ENCODE measurements at places on chromosomes 2 and 18.

GRCh38 chr2:149597668-149598326 lies 10.2 kb upstream of the MMADHC start:
- DNase-seq = peak; percentile 8

- no peak for DNase-seq
These were observed 20.5 kb upstream of the RPL37A start for GRCh38 chr2:216478151-216478550.

- DNase-seq = no peak
These were observed 825.2 kb downstream of the METTL4 start for GRCh38 chr18:1746131-1746530.

- DNase-seq = no peak
These were observed 767.8 kb upstream of the ZEB2 start for GRCh38 chr2:145287736-145288135.

GRCh38 chr2:76633276-76633921 lies 888.8 kb downstream of the LRRTM4 start:
- no peak for DNase-seq

DNA sequence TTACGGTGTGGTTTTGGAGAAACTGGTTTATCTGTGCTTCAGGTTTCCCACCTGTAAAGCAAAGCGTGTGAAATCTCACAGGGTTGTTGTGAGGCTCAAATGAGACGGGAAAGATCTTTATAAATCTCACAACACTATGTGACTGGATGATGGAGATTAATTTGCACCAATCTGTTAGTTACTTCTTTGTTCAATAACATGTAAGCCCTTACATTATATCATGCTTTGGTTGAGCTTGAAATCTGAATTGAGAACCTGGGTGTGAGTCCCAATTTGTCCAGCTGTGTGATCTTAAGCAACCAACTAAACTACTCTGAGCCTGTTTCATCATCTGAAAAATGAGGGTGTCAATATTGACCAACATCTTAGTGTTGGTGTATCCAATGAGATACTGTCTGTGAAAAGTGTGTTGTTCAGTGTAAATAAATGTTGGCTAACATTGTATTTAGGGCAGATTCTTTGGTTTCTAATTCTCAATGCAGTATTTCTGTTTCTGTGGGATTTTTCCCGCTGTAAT lies 741 bp upstream of the GCKR start:
- DNase-seq = no peak

- DNase-seq = no peak
These were observed 881.0 kb upstream of the CHAC2 start for GRCh38 chr2:52886556-52886955.

- no peak for DNase-seq
These were observed 121.4 kb downstream of the ZNF236 start for GRCh38 chr18:76943542-76944339.

DNA sequence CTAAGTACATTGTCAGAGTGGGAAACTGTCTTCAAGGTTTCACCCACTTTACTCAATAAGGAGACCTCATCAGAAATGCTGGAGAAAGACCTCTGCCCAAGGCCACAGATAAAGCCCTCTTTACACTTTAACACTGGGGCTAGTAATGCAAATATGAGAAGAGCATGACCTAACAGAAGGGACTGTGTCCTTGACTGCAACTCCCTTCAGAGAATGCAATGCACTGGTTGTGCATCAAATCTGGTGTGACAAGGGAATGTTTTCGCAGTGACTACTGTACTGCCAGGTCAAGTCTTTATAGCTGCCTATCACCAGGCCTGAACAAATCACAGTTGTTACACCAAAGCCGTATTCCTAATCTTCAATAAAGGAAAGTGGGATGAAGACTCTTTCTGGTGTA lies 28.6 kb downstream of the CDH19 start:
- no peak for DNase-seq

DNA sequence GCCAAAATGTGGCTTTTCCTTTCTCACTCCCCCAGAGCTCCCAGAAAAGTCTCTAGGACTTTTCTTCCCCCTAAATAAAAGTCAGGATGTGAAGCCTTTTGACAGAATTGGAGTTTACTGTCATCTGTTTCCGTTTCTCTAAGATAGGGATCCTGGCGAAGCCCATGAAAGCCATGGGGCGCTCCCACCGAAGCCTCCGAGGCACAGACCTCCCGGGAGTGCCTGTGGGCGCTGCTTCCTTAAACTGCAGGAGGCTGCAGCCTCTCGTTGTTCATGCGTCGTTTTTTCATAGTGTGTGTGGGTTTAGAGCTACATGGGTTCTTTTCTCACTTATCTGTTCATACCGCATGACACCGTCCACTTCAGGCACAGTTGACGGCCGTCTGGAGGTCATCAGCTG lies 56.8 kb downstream of the ASAP2 start:
- no peak for DNase-seq

- DNase-seq = no peak
These were observed 11.1 kb downstream of the CNDP2 start for GRCh38 chr18:74507097-74507881.

- DNase-seq = no peak
These were observed 95.2 kb downstream of the EPB41L5 start for GRCh38 chr2:120108049-120108448.

GRCh38 chr18:62928326-62928725 lies 213.0 kb downstream of the PHLPP1 start:
- DNase-seq = no peak

DNA sequence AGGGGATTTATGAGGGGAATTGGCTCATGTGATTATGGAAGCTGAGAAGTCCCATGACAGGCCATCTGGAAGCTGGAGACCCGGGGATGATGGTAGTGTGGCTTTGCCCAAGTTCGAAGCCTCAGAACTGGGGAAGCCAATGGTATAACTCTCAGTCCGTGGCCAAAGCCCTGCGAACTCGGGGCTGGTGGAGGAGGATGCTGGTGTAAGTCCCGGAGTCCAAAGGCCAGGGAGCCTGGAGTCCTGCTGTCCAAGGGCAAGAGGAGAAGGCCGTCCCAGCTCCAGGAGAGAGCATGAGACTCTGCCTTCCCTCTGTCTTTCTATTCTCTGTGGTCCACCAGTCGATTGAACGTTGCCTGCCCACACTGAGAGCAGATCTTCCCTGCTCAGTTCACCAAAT lies 43.2 kb upstream of the CABLES1 start:
- DNase-seq = no peak

DNA sequence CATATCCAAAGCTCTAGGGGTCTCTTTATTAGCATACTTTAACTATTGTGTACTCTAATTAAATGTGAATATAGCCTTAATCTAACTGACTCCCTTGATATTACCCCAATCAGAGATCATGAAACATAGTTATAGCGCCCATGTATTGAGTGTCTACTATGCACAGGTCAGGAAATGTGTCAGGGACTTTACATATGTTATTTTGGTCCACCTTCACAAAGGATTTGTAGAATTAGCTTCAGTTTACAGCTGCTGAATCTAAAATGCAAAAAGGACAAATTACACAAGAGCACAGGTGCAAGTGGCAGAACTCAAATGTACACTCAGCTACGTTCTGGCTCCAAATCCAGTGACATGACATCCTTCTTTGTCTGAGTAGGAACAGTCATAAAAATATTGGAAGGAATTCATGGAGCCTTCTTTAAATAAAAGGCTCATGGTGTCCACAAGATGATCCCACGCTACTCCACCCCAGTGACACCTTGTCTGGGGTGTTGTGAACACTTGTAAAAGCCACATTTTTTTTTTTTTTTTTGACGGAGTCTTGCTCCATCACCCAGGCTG lies 38.7 kb upstream of the ATL2 start:
- no peak for DNase-seq

DNA sequence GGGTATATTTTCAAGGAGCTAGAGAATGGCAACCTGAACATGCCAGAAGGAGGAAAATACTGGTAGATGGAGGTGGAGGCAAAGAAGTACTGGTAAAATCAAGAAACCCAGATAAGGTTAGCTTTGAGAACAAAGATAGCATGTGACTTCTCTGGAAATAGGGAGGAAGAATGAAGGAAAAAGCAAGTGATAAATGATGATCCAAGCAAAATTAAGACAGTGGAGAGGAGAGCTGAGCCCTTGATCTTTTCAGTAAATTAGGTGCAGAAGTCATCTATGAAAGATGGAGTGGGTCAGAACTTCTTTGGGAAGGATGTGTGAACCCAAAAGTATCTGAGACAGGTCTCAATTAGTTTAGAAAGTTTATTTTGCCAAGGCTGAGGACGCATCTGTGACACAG lies 25.7 kb upstream of the AFTPH start:
- DNase-seq = no peak

- no peak for DNase-seq
These were observed 13.9 kb upstream of the NFATC1 start for GRCh38 chr18:79381811-79382311.

- no peak for DNase-seq
These were observed 10.8 kb upstream of the CRACDL start for GRCh38 chr2:98946855-98947254.

DNA sequence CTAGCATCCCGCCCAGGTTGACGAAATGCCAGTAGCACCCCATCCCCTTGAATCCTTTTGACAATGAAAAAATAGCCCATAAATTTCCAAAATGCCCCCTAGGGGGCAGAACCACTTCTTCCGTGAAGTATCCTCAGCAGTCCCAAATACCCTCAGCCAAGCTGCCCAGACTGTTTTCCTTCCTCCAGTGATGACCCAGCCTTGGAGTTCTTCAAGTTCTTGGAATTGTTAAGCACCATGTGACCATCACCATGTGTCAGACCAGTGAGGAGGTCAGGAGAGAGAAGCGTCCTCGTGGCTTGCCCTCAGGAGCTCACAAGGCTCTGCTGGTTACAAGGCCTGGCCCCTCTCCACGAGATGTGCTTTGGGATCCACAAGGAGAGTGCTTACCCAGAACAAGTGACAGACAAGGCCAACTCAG lies 1.4 kb upstream of the SLC23A3 start:
- no peak for DNase-seq

- no peak for DNase-seq
These were observed 1.5 kb downstream of the RAX start for GRCh38 chr18:59271606-59272220.

DNA sequence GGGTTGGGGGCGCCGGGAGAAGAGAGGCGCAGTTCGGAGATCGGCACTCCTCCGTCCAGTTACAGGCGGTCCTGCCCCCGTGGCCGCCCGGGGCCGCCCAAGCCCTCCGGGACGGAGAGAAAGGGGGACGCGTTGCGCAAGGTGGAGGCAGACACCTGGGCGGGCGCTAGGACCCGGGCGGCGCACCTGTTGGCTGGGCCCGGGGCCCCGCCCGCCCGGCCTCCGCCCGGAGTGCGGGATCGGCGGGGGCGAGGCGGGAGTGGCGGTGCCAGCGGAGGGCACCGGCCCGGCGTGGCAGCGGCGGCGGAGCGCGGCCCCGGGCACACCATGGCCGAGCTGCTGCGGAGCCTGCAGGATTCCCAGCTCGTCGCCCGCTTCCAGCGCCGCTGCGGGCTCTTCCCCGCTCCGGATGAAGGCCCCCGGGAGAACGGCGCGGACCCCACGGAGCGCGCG lies at the start of gene SGPP2:
Gene SGPP2 (plus strand): TSS at position 268 of the 453 bp plus-strand sequence. CDS start 60 bp downstream, at position 328.
- DNase-seq = no peak

GRCh38 chr2:7029291-7030059 lies 112.3 kb downstream of the RNF144A start:
- DNase-seq = no peak

DNA sequence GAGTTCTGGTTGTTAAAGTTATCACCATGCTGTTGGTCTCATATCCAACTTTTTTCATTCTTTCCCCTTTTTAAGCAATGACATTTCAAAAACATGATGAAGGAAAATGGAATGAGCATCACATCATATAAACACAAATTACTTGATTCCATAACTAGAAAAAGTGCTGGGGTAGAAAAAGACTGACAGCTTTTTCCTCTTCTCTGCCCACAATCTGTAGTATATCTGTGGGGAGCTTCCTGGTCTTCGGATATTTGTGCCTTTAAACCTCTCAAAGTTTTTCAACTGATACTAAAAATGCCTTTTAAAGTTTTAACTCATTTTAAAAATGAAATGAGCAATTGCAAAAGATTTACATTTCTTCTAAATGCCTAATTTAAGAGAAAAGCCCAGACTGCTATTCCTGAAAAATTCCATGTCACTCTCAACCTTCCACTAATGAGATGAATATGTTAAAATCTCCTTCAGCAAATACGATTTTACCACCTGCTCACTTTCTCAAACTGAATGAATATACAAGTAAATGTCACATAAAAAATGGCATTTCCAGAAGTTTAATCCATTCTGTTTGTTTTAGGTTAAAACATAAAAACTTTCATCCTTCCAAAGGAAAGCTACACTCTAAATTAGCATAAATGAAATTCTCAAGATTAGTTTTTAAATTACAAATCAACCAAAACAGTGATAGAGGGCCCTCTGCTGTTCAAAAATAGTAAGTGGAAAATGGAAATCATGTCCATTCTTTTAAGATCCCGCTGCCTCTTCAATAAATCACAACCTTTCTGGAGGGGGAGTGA lies 2.1 kb downstream of the DNAH7 start:
- no peak for DNase-seq

DNA sequence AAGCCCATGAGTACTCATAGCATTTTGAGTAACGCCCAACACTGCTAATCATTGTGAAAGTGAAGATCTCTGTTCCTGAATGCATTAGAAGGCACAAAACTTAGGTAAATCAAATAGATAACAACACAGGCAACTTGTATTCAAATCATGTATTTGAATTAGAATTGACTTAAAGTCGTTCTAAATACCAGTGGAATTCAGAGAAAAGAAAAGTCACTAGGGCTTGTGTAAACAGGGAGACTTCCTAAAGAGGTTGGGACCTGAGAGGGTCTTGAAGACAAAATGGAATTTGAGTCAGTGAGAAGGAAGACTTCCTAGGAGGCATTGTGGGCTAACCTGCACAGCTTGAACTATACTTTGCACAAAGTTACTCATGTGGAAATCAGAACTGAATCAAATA lies 127.2 kb downstream of the CTNNA2 start:
- no peak for DNase-seq

- DNase-seq = no peak
These were observed 6.4 kb upstream of the SLC8A1 start for GRCh38 chr2:40458271-40458794.

DNA sequence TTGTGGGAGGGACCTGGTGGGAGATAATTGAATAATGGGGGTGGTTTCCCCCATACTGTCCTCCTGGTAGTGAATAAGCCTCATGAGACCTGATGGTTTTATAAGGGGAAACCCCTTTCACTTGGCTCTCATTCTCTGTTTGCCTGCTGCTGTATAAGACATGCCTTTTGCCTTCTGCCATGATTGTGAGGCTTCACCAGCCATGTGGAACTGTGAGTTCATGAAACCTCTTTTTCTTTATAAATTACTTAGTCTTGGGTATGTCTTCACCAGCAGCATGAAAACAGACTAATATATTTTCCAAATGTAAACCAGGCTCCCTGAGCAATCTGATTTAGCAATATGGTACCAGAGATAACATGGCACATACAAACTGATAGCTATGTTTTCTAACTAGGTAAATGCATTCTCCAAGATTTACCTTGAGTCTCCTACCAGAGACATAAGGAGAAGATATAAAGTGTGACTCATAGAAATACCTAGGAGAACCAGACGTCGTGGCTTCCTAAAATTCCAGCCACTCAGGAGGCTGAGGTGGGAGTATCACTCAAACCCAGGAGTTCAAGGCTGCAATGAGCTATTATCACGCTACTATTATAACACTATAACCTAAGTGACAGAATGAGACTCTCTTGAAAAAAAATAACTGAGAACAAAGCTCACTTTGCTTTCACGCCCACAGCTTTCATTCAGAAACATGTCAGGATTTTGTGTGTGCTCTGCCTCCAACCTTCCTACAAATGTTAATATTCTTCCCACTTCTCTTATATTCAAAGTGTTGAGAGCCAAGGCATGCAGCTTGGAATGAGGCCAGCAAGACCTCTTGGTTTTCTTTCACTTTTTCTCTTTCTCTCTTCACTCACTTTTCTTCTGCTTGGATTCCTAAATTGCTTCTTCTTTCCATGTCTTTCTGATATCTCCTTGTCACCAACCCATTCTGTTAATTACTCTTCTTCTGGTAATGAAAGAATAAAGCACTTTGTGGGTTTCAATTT lies 263.9 kb upstream of the UBE2E3 start:
- DNase-seq = no peak

Measured in stimulated activated CD8-positive, alpha-beta memory T cell treated with anti-CD3 and anti-CD28 coated beads, Interleukin-12 subunit alpha, Interleukin-12 subunit beta, amount 100 ng/mL, for 4 hours (primary cell).